OCI-LY7 (cell line): ENCODE measurements at places on chromosomes 16 and 17. TPM values are rescaled to one million over a fixed set of nuclear protein-coding genes. Genes with fewer than 3 reads are reported as not detected.

The CLEC3A gene
- not detected in 2 replicates for total RNA-seq

- DNase-seq, result peak; percentile 61
Measured at GRCh38 chr17:81906476-81907218, 4.6 kb downstream of the PCYT2 start.

The EFTUD2 gene
- 133 and 148 TPM in 2 replicates for total RNA-seq

The FASN gene
- 299 and 364 TPM in 2 replicates for total RNA-seq

DNA sequence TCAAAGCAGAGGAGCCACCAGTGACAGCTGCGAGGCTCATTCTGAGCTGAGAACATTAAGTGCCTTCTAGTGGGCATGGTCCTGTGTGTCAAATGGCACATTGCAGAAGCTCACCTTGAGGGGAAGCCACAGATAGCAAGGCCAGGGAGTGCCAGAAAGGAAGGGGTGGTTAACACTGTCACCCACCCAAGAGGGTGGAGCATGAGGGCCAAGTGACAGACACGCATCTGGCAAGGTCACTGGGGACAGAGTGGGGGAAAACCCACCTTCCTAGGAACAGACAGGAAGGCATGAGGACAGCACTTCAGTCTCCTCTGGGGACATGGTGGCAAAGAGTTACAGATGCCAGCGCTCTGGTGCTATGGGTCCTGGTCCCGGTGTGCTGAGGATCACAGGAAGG is 22.1 kb downstream of the NUBP1 start:
- DNase-seq, result no peak

- DNase-seq, result no peak
Measured at GRCh38 chr17:35185849-35186248, 8.3 kb downstream of the SLC35G3 start.
